MM.1S (cell line): ENCODE measurements at places on chromosomes 1 and 21.

DNA sequence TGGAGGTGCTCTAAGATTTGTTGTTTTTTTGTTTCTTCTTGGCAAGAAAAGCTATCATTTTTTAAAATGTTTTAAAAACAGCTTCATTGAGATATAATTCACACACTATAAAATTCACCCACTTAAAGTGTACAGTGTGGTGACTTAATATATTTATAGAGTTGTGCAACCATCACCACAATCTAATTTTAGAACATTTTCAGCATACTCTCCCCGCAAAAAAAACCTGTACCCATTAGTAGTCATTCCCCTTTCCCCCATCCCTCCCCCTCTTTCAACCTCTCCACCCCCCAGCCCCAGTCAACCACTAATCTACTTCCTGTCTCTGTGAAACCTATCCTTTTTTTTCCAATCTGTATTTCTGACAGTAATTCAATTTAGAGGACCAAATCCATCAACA lies 30.6 kb downstream of the ZC3H11B start:
- DNase-seq = peak; percentile 78

GRCh38 chr1:25031601-25031965 lies 101.5 kb upstream of the RUNX3 start:
- no peak for DNase-seq

GRCh38 chr1:115727706-115728249 lies 40.7 kb downstream of the CASQ2 start:
- no peak for DNase-seq

- DNase-seq = no peak
These were observed 441.6 kb downstream of the SIPA1L2 start for GRCh38 chr1:232188318-232188717.

DNA sequence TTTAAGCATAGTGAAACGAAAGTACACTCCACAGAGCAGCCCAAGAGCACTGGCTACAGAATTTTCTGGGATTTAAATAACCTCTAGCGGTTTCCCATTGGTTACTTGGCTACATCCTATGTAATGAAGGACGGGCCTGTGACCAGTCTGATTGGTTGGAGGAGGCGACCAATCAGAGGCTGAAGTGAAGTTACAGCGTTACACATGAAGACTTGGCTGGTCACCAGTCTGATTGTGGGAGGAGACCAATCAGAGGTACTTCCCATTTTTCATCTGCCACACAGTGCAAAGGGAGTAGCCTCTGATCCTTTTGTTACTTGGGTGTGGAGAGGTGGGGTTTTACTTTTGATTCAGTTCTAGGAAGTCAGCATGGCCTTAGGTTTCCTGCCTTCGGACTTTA lies 142.7 kb upstream of the SERTAD4 start:
- peak; percentile 62 for DNase-seq

DNA sequence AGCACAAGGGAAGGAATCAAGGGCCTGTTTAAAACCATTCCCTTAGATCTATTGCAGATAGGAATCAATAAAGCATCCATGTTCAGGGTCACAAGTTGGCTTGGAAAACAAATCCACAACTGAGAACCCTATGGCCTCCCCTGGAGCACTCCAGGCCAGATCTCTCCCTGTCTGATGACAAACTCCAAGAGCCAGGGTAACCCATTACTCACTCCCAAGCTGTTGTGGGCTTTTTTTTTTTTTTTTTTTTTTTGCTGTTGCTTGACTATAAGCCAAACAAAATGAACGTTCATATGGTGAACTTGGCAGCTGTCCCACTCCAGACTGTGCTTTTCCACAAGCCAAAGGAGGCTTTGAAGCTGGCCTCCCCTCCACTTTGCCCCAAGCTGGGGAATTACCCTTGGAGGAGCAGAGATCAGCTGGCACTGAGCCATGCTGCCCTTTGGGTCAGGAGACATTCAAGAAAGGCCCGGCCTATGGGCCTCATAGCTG lies 35.7 kb upstream of the VAV3 start:
- DNase-seq = no peak

DNA sequence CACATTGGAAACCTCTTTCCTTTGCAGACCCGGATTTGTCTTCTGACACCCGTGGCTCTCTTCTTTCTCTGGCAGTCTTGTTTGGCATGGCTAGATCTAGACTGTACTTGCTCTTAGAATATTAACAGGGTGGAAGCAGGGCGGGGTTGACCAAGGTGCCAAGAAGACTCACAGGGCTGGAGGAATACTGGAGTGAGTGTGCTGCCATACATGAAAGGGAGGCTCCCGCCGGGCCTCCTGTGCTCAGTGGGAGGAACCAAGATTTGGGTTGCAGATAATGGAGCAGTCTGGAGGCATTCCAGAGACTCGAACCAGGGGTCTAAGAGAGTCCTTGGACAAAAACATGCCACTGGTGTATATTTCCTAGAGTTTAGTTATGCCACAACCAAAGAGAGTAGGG lies 27.6 kb upstream of the SNX27 start:
- no peak for DNase-seq

DNA sequence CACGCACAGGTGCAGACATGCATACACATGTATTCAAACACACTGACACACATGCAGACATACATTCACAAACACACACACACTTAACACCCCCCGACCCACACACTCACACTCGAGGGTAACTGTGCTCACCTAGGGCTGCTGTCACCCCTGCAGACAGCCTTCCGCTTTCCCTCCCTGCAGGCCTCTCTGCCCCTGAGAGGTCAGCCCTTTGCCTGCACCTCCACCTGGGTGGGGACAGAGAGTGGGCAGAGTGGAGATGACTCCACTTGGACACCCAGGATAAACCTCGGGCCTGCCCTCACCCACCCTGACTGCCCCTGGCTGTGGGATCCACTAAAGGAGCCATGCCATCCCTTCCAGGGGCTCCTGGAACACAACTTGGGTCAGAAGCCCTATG lies 264.3 kb downstream of the PTPRU start:
- no peak for DNase-seq

DNA sequence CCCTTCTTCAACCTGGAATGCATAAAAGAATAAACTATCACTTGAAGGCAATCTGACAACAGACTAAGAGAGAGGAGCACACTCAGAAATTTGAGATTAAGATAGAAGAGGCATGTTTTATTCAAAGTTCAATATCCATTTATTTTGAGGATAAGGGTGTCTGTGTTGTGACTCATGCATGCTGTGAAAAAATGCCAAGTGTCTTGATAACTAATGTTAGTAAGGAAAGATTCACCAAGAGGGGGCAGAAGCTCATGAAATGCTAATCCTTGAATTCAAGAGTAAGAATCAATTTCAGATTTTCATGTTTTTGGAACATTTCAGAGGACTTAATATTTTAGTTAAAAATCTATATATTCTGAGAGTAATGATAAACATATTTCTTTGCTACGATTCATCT lies 94.0 kb downstream of the IFI44 start:
- no peak for DNase-seq

GRCh38 chr1:238088560-238089290 lies 198.0 kb upstream of the ZP4 start:
- no peak for DNase-seq

- no peak for DNase-seq
These were observed 96.6 kb upstream of the ERRFI1 start for GRCh38 chr1:8122477-8123407.

GRCh38 chr1:2345297-2346075 lies 45.9 kb downstream of the MORN1 start:
- no peak for DNase-seq

DNA sequence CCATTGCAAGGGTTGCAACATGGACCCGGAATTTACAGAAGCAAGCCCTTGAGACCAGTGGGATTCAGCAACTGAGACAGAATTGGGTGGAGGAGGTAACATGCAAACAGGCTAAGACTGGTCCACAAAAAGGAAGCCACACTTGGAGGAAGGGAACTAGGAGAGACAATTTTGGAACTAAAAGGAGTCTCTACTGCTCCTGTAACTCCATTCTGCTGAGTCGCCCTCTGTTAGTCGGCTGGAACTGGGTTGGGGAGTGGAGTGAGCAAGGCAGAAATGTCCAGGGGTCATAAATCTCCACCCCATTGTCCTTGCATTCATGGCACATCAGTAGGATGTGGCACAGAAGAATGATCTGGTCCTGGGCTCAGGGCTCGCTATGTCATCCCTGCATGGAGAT lies 5.1 kb downstream of the LAMB3 start:
- DNase-seq = no peak

- no peak for DNase-seq
These were observed 11.1 kb downstream of the VANGL2 start for GRCh38 chr1:160411271-160412027.

DNA sequence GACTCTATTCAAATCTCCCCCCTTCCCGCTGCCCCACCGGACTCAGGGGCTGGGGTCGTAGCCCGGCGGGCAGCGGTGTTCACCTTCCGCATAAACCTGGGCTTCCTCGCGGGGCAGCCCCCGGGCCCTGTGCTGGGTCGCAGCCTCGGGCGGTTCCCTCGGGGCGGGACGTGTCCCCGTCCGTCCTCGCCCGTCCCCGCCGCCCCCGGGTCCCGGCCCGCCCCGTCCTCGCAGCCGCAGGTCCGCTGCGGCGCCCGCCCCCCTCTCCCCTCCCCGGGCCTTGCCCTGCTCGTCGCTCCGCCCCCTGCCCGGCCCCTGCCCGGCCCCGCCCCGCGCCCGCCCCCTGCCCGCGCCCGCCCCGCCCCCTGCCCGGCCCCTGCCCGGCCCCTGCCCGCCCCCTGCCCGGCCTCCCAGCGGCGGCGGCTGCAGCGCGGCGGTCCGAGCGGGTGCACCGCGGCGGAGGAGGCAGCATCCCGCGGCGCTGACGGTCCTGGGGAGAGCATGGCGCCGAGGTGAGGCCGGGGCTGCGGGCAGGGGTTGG lies at the start of gene COL18A1:
COL18A1 (plus strand) TSS at position 436 of the 541 bp plus-strand sequence; CDS start at position 502, 66 bp downstream.
- DNase-seq = no peak

DNA sequence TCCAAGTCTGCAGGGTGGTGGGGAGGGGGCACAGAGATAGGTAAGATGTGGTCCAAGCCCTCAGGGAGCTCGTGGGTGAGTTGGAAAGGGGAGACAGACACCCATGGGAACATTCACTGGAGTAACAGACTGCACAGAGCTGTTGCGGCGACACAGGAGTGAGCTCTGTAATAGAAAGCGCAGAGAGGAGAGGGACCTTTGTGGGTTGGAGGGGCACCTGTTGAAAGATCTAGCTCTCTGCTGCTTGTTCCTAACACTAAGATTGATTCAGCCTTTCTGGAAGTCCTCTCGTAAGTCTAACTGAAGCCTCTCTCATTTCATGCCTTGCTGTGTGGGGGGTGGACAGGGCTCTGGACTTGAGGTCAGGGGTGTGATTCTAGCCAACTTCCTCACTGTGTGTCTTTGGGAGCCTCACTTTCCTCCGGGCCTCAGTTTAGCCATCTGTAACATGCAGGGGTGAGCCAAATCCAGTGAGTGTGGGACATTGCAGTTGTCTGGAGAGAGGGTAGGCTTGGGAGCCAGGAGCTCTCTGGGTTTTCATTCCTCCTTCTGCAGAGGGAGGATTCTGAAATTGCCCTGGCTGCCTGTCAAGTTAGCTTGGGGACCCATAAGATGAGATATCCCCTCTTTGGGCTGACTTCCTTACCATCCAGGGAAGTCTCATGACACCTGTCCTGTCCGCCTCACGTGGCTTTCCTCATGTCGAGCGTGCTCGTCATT lies 2.0 kb upstream of the ACOT11 start:
- no peak for DNase-seq

- no peak for DNase-seq
These were observed at the start of gene C4BPA for GRCh38 chr1:207103892-207104373. Gene C4BPA, plus strand, starts transcription at chr1:207104233. Its CDS starts 8,793 bp downstream, at chr1:207113026.

GRCh38 chr1:57850176-57850940 lies 426.5 kb upstream of the DAB1 start:
- DNase-seq = no peak

DNA sequence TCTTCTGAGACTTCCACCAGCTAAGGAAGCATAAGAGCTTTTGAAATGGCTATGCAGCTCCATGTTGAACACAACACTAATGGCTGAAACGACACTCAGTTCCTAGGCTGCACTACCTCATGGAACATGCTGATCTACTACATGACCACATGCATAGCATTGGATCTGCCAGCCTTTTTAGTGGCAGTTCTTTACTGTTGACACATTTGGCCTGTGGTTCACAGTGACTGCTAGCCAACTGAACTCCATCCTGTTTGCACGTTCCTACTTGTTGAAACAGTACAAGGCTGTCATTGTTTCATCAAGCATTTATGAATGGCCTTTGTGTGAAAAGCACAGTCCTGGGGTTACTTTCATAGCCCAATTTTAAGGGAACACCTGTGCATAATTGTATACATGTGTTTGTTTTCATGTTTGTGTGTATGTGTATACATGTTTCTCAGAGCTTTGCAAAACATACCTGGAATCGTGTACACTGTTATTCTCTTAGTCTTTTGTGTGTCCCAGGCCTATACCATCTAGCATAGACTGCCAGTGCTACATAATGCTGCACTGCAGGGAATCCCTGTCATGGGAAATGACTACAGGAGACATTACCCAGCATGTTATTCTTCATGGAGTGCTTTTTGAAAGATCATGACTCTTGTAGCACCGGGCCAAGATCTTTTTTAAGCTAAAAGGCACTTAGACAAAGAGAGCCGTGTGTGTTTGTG lies 179.6 kb upstream of the ESRRG start:
- DNase-seq = no peak

DNA sequence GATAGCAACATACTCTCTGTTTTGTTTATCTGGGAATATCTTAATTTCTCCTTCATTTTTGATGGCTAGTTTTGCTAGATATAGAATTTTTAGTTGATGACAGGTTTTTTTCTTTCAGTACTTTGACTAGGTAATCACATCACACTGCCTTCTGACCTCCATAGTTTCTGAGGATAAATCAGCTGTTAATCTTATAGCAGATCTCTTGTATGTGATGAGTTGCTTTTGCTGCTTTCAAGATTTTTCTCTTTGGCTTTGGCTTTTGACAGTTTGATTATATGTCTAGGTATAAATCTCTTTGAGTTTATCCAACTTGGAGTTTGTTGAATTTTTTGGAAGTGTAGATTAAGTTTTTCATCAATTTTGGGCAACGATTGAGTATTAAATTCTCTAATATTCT lies 142.6 kb downstream of the ZNF644 start:
- DNase-seq = peak; percentile 38

GRCh38 chr1:157021688-157022087 lies 23.9 kb downstream of the ARHGEF11 start:
- DNase-seq = no peak

DNA sequence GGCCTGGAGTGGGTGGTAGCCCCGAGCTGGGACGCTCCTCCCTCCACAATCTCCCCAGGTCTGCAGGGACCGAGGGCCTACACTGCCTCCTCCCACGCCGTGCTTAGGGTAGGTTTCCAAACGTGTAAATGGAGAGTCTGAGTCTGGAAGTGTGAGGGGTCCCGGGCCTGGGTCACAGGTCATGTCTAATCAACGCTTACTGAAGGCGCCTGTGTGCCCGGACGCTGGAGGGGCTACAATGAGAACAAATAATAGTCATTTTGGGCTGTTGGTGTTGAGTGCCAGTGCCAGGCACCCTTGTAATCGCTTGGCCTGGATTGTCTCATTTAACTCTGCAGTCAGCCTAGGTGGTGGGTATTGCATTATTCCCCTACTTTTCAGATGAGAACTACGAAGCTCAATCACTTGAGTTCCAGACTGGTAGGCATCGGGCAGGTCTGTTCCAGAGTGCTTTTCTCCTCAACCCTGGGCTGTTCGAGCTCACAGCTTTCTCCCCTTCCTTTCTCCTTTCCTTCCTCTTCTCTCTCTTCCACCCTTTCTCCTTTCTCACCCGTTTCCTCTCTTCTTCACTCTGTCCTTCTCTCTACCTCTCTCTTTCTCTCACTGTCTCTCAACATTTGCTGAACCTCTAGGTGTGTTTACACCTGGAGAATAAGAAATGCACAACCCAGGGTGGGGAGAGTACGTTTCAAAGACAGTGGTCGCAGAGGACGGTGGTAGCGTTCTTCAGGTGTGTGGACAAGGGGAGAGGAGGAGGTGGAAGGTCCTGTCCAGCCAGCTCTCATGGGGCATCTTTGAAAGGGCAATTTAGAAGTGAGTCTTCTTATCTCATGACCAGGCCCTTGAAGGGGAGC lies 883 bp downstream of the SLC66A1 start:
- peak; percentile 9 for DNase-seq
